Upper lobe of right lung (tissue), 1 donor: ENCODE measurements at places on chromosomes 16 and 17.

- DNase-seq: no peak
Measured at GRCh38 chr17:13721705-13722104, 120.0 kb upstream of the HS3ST3A1 start.

- DNase-seq: peak; percentile 63
Measured at GRCh38 chr17:58325976-58326468, 2.6 kb downstream of the TSPOAP1 start.

- DNase-seq: no peak
Measured at GRCh38 chr16:71737501-71737900, 13.0 kb upstream of the PHLPP2 start.

DNA sequence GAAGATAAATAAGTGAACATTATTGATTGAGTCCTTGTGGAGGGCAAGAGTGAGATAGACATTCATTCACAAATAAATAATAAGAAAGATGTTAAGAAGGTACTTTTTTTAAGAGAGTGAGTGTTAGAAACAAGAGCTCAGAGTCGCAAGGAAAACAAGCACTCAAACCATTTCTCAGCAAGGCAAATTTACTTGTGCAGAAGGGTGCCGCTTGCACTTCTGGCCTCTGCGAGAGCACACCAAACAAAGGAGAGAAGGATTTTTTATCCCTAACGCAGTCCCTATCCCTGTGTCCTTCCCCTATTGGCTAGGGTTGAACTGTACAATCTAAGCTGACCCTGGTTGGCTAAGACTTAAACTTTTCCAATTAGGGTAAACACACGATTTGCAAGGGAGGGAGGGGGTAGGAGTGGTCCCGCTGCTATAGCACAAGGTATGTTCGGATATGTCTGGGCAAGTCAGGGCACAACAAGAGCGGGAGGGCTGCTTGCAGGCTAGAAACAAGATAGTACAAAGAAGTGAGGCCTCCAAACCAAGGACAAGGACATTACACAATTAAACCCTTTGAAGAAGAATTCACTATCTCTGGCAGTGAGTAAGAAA is 156.2 kb downstream of the PPM1E start:
- DNase-seq: no peak

GRCh38 chr16:23120562-23120961 is 28.7 kb downstream of the USP31 start:
- DNase-seq: no peak

DNA sequence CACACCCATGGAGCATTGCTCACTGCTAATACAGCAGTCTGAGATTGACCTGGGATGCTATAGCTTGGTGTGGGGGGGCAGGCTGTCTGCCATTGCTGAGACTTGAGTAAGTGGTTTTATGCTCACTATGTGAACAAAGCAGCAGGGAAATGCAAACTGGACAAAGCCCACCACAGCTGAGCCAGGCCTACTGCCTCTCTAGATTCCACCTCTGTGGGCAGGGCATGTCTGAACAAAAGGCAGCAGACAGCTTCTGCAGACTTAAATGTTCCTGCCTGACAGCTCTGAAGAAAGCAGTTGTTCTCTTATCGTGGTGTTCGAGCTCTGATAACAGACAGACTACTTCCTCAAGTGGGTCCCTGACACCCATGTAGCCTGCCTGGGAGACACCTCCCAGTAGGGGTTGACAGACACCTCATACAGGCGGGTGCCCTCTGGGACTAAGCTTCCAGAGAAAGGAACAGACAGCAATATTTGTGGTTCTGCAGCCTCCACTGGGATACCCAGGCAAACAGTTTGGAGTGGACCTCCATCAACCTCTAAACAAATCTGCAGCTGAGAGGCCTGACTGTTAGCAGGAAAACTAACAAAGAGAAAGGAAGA is 2204.8 kb downstream of the TP53TG3F start:
- no peak for DNase-seq

DNA sequence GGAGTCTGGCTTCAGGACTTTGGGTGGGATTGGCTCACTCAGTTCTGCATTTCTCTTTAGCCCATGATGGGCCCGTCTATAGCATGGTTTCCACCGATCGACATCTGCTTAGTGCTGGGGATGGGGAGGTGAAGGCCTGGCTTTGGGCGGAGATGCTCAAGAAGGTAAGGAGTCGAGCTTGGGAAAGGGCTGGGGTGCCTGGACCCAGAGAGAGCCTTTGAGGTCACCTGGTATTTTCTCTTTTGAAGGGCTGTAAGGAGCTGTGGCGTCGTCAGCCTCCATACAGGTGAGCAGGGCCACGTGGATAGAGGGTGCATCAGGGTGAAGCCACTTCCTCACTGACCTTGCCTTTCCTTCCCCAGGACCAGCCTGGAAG is 2.2 kb downstream of the THOC6 start:
- DNase-seq: no peak

DNA sequence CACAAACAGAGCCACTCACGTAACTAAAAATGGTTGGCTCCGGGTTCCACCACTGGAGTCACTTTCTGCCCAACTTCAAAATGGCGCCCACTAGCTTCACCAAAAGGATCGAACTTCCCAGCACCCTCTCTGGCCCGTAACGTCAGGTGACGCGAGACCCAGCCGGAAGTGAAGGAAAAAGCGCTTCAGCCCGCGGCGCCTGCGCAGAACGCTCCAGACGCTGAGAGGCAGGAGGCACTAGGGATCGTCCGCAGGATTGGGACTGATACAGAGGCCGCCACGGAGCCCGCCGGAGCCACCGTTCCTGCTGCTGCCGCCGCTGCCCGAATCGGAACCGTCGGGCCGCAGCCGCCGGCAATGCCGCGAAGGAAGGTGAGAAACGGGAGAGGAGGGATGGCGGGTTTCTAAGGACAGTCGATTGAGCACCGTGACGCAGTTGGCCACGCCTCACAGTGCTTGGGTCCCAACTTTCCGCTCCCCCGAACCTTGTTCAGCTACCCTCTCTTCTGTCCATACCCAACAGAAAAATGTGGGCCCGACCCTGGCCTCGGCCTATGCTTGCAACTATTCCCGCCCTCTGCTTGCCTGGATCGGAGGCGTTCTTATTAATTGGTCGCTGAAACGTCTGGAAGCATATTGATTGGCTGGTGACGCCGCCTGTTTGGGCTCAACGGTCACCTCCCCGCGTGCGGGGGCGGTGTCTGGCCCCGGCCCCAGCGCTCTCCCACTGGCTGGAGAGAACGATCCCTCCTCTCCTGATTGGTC is at the start of gene KAT7:
TSS of gene KAT7 (plus strand) at position 204 of the 765 bp plus-strand sequence. CDS start at position 358, 154 bp downstream.
- peak; percentile 99 for DNase-seq

DNA sequence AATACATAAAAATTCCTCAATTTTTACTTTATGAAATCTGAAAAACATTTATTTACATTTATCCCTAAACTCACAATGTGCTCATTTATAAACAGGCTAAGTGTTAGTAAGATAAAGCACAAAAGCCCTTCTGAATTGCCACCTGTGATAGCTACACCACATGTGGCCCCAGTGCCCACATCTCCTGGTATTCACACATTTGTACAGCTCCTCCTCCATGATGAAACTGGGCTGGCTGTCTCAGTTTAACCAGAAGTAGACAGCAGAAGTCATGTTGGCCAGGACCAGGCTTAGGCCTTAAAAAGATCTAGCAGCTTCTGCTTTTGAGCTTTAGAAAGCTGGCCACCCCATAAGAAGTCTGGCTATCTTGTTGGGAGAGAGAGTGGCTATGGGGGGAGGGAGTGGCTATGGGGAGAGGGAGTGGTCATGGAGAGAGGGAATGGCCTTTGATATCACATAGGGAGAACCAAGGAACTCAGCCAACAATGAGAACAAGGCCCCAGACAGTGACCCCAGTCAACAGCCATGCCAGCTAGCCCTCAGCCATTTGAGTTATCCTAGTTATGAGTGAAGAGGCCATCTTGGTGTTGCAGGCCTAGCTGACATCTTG is 47.4 kb downstream of the CEP95 start:
- DNase-seq: no peak

- no peak for DNase-seq
Measured at GRCh38 chr16:1066584-1067172, 5.9 kb upstream of the SSTR5 start.

DNA sequence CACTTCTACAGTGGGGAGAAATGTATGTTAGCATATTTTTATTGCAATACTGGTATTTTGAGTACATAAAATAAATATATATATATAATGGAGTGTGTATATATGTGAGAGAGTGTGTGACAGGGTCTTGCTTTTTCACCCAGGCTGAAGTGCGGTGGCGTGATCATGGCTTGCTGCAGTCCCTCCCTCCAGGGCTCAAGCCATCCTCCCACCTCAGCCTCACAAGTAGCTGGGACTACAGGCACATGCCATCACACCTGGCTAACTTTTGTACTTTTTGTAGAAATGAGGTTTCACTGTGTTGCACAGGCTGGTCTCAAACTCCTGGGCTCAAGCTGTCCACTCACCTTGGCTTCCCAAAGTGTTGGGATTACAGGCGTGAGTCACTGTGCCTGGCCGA is 4.1 kb downstream of the CYLD start:
- DNase-seq: no peak

- DNase-seq: no peak
Measured at GRCh38 chr16:19829844-19830692, 54.6 kb downstream of the GPRC5B start.

- DNase-seq: no peak
Measured at GRCh38 chr16:76755496-76755895, 435.5 kb upstream of the MON1B start.

GRCh38 chr17:82838386-82839063 is 1.3 kb downstream of the ZNF750 start:
- DNase-seq: peak; percentile 91

- no peak for DNase-seq
Measured at GRCh38 chr17:47992216-47992615, 21.3 kb downstream of the CDK5RAP3 start.

- peak; percentile 50 for DNase-seq
Measured at GRCh38 chr17:364308-364707, 11.7 kb upstream of the RPH3AL start.

DNA sequence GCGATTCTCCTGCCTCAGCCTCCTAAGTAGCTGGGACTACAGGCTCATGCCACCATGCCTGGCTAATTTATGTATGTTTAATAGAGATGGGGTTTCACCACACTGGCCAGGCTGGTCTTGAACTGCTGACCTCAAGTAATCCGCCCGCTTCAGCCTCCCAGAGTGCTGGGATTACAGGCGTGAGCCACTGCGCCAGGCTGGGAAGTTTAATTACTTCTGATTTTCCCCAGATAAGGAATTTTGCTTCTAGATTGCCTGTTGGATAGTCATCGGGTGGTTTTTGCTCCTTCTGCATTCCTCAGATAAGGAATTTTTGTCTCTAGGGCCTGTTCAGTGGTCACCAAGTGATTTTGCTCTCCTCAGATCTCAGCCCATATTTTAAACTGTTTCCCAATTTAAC is 112.5 kb downstream of the MAP2K4 start:
- no peak for DNase-seq

- no peak for DNase-seq
Measured at GRCh38 chr16:77613095-77613494, 109.2 kb upstream of the NUDT7 start.

DNA sequence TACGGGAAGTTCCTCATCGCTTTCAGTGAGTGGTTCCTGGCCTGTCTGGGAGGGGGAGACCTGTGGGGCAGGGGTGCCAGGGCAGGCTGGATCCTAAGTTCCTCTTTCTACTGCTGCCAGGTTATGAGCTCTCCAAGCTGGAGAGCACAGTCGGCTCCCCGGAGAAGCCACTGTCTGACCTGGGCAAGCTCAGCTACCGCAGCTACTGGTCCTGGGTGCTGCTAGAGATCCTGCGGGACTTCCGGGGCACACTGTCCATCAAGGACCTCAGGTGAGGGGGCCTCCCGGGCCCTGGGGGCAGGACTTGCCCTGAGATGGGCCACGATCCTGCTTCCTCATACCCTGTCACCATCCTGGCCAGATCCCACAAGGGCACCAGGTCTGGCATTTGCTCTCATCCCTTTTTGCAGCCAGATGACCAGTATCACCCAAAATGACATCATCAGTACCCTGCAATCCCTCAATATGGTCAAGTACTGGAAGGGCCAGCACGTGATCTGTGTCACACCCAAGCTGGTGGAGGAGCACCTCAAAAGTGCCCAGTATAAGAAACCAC is 5.1 kb downstream of the PRSS8 start:
- DNase-seq: peak; percentile 77

- DNase-seq: peak; percentile 45
Measured at GRCh38 chr16:27234603-27235002, 31.3 kb downstream of the KDM8 start.

GRCh38 chr17:37671028-37671823 is 28.0 kb upstream of the DDX52 start:
- no peak for DNase-seq

DNA sequence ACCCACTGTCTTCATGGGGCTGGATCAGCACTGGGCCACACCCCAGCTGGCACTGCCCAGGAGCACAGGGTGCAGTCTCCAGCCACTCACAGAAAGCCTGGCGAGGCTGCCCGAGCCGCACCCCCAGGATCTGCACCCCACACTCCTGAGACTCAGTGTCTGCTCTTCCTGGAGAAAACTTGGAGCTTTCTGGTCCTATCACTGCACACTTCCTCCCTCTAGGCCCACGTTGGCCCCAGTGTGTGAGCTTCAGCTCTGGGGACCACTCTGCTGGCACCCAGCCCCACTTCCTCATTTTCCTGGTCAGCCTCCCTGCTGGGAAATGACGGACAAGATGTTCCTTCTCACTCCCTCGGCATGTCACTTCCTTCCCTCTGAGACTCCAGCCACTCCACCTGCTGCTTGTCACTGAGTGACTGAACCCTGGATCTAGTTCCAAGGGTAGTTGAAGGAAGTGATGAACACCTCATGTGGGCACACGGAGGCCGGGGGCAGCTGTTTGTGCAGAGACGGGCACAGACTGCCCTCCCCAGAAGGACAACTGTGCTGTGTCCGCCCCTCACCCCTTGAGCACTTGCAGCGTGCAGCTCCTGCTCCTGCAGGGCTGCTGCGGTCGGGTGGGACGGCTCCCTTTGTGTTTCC is 29.0 kb downstream of the ZC3H18 start:
- DNase-seq: peak; percentile 85

DNA sequence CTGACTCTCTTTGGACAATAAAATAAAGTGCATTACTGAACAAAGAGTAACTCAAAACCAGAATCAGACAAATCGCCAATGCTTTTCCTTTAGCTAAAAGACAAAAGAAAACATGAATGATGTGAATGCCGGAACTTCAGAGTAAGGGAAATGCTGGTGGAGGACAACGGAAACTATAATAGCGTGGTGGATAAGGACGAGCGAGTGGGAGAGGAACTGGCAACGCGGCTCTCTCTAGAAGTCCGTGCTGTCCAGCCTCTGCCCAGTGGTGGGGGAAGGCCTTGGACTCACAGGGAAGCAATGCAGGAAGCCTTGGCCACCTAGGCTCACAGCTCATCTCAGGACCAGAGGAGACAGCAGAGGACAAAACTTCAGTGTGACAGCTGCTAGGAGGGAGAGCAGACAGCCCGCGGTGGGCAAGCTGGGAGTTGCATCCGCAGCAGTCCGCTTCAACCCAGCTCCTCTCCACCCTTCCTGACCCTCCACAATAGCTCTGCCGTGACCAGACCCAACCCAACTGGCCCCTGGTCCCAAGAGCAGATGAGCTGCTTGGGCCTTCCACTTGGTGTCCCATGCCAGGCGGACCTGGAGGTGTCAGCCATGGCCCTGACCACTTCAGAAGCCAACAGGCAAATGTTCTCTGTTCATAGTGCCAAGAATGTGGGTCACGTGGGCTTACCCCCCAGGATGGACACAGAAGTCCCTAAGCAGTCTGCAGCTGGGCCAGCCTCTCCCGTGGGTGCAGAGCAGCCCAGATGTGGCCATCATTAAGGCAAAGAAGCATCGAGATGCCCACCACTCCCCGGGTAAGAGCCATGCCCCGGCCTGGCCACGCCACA is 5.3 kb upstream of the FAAP100 start:
- DNase-seq: no peak
